T-helper 17 cell (primary cell): ENCODE measurements at places on chromosomes 2 and 18.

DNA sequence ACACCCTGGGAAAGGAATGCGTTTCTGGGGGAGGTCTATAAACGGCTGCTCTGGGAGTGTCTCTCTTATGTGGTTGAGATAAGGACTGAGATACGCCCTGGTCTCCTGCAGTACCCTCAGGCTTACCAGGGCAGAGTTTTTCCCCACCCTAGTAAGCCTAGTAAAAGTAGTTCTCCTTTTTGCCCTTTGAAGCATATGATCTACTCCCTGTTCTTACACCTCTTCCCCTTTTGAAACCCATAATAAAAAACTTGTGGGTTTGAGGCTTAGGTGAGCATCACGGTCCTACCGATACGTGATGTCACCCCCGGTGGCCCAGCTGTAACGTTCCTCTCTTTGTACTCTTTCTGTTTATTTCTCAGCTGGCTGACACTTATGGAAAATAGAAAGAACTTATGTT is 97.4 kb downstream of the FSIP2 start:
- DNase-seq: no peak
- H3K27ac ChIP-seq: no peak overlapping the region
- H3K4me1 ChIP-seq: no peaks in the 10 kb centered on the region
- no peaks in the 10 kb centered on the region for H3K27me3 ChIP-seq

- no peak for DNase-seq
- no peaks in the 10 kb centered on the region for H3K27me3 ChIP-seq
- H3K36me3 ChIP-seq: no peaks in the 10 kb centered on the region
Observed at GRCh38 chr2:185859506-185859905, 120.9 kb downstream of the FSIP2 start.

DNA sequence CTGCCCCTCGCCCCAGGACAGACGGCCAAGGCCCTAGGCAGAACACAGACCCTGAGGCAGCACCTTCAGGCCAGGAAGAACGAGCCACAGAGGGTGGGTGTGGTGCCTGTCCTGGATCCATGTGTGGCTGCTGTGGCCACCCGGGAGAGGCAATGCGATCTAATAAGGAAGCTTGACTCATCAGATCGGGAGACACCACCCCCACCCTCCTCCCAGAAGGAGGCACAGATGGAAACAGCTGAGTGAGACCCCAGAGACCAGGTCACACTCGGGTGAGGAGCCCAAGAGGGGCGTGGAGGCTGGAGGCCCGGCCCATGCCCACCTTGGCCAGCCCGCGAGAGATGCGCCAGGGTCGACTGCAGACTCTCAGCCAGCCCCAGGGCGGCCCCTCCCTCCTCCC is 20.3 kb downstream of the KCNG2 start:
- peaks cover 29% of the 10 kb centered on the region for H3K27me3 ChIP-seq
- no peak for DNase-seq

DNA sequence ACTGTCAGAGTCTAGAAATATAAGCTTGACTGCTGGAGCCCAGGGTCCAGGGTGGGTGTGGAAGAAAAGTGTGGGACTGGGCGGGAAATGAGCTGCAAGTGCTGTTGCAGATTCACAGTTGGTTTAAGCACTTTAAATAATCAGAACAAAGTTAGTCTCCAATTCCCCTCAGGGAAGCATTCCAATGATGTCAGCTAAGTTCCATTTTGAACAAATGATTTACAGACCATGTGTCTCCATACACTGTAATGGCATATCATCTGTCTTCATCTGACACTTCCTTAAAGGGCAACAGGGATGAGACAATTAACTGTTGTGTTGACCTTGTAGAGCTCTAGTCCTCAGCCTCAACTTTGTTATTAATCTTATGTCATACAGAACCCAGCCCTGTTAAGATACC is 31.5 kb upstream of the REG3A start:
- no peak for DNase-seq
- no peaks in the 10 kb centered on the region for H3K27me3 ChIP-seq
- H3K36me3 ChIP-seq: no peaks in the 10 kb centered on the region
- no peak overlapping the region for H3K27ac ChIP-seq

- no peaks in the 10 kb centered on the region for H3K4me1 ChIP-seq
Observed at GRCh38 chr18:66252703-66253102, 351.2 kb downstream of the CDH19 start.

DNA sequence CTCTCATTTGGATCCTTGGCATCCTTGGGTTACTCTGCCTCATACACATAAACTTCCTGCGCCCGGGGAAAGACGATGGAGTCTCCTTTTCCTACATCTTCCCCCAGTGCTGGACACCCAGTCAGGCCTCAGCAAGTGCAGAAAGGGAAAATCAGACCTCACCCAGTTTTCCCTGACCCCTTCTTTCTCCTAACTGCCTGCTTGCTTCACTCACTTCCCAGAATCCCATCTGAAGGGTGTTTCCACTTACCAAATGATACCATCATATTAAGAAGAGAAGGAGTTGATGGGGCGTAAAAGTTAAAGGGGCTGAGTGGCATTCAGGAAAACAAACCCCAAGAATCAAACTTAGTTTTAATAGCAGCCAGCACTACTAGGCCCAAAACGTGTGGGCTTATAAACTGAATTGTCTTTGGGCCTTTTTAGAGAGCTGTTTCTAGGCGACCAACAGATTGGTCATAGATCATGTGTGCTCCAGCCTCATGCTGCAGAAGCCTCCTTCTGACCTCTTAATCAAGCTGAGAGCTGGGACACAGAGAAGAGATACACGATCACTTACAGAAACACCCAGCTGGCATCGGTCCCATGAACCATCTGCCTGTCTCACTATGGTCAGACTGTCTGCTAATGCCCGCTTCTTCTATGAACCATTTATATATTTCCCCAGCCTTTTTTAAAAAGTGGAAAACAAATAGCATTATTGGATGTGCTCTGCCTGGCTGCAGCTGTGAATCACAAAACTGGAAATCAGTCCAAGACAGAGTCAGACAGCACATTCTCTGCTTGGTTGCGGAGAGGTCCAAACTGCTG is 165.7 kb upstream of the SLC14A2 start:
- H3K27me3 ChIP-seq: peaks cover 42% of the 10 kb centered on the region
- DNase-seq: no peak
- H3K36me3 ChIP-seq: no peaks in the 10 kb centered on the region
- H3K27ac ChIP-seq: no peak overlapping the region

GRCh38 chr2:134231965-134232340 is 21.9 kb upstream of the MGAT5 start:
- peaks cover 68% of the 10 kb centered on the region for H3K4me1 ChIP-seq
- H3K36me3 ChIP-seq: peaks cover 5% of the 10 kb centered on the region
- H3K4me3 ChIP-seq: peak overlapping the region; percentile 36
- H3K27ac ChIP-seq: peak overlapping the region; percentile 91
- H3K27me3 ChIP-seq: no peaks in the 10 kb centered on the region
- DNase-seq: no peak

DNA sequence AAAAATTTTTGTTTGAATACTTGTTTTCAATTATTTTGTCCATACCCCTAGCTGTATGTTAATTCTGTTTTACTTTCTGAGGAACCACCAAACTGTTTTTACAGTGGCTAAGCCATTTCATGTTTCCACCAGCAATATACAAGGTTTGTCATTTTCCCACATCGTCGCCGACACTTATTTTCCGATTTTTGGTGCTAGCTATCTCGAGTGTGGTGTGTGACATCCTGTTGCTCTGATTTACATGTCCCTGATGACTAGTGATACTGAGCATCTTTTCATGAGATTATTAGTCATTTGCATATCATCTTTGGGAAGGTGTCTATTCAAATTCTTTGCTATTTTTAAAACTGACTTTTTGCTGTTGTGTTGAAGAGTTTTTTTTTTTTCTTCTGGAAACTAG is 7.2 kb upstream of the GPC1 start:
- peaks cover 10% of the 10 kb centered on the region for H3K27me3 ChIP-seq
- no peak for DNase-seq
- no peak overlapping the region for H3K27ac ChIP-seq
- no peaks in the 10 kb centered on the region for H3K4me1 ChIP-seq

DNA sequence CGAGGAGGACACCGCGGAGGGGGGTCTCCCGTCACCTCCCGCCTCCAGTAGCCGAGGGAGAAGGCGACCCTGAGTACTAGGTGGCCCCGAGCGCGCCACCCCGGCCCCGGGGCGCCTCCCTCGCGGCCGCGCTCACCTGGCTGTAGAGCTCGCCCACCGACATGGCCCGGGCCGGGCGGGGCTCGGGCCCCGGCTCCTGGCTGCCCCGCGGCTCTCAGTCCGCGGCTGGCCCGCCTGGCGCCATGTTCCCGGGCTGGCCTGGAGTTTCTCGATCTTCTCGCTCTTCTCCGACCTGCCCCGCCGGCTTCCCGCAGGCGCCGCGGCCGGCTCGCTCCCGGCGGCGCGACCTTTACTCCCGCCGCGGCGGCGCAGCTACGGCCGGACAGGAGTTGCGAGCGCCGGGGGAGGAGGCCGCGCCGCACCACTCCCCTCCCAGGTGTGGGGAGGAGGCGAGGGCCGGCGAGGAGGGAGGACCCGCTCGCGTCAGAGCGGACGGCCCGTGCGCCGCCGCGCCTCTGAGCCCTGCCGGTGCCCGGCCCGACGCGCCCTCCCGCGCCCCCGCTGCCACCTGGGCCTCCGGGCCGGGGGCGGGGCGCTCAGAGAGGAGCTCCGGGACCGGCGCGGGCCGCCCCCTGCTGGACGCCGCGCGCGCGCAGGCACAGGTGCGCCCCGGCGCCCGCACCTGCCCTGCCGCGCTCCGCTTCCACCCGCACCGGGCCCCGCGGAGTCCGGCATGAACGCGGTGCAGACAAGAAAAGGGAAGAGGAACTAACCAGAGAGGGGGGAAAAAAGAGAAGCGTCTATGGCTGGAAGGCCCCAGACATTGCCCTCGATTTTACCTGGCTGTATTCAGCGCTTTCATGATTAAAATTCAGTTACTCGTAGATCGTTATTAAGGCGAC is at the start of gene MYO5B:
Gene MYO5B (minus strand): TSS at position 517 of the 902 bp plus-strand sequence. CDS start 354 bp downstream, at position 163.
- peaks cover 7% of the 10 kb centered on the region for H3K36me3 ChIP-seq
- peaks cover 10% of the 10 kb centered on the region for H3K4me1 ChIP-seq
- peak within 1 kb of the TSS; percentile 77 for H3K4me3 ChIP-seq
- no peak for DNase-seq

GRCh38 chr2:35343135-35343534 is 1012.4 kb upstream of the CRIM1 start:
- no peaks in the 10 kb centered on the region for H3K4me1 ChIP-seq
- no peak for DNase-seq
- H3K36me3 ChIP-seq: no peaks in the 10 kb centered on the region
- no peak overlapping the region for H3K27ac ChIP-seq

DNA sequence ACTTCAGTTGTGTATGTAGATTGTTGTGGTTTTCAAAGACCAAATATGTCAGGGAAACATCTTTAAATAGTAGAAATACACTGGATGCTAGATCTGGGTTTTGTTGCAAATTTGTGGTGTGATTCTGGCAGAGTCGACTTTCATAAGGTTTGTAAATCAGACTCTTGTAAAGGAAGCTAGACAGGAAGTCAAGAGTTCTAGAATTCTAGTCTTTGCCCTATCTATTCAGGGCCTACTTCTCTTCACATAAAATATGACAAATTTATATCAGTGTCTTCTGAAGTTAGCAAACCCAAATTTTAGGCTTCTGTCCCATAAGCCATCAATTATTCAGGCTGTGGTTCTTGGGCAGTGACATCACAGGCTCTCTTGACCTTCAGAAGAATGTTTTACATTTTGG is 1579.2 kb upstream of the PIK3C3 start:
- no peak overlapping the region for H3K27ac ChIP-seq
- H3K36me3 ChIP-seq: no peaks in the 10 kb centered on the region
- no peak overlapping the region for H3K4me3 ChIP-seq

DNA sequence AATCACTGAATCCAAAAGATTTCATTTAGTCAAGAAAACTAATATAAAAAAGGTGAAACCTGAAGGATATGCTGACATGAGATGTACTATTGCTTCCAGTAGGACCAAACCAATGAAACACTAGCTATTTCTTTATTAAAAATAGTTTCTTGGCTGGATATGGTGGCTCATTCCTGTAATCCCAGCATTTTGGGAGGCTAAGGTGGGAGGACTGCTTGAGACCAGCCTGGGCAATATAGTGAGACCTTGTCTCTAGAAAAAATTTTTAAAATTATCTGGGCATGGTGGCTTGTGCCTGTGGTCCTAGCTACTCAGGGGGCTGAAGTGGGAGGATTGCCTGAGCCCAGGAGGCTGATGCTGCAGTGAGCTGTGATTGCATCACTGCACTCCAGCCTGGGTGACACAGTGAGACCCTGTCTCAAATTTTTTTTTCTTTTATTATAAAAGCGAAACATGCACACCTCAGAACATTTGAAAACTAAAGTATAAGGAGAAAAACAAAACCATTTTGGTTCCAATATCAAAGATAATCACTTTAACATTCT is 266.2 kb downstream of the TGIF1 start:
- H3K27ac ChIP-seq: no peak overlapping the region
- H3K4me1 ChIP-seq: peaks cover 5% of the 10 kb centered on the region
- no peak for DNase-seq
- H3K27me3 ChIP-seq: peaks cover 35% of the 10 kb centered on the region

GRCh38 chr2:54416166-54416813 is 39.8 kb upstream of the SPTBN1 start:
- H3K4me1 ChIP-seq: peaks cover 2% of the 10 kb centered on the region
- H3K4me3 ChIP-seq: no peak overlapping the region
- H3K27me3 ChIP-seq: peaks cover 26% of the 10 kb centered on the region
- no peak overlapping the region for H3K27ac ChIP-seq
- peaks cover 4% of the 10 kb centered on the region for H3K36me3 ChIP-seq

GRCh38 chr2:18814387-18814786 is 225.0 kb upstream of the NT5C1B start:
- no peaks in the 10 kb centered on the region for H3K27me3 ChIP-seq
- peaks cover 2% of the 10 kb centered on the region for H3K36me3 ChIP-seq

- peaks cover 15% of the 10 kb centered on the region for H3K4me1 ChIP-seq
- no peaks in the 10 kb centered on the region for H3K27me3 ChIP-seq
- H3K27ac ChIP-seq: no peak overlapping the region
- no peak overlapping the region for H3K4me3 ChIP-seq
- peaks cover 7% of the 10 kb centered on the region for H3K36me3 ChIP-seq
Observed at GRCh38 chr2:218582076-218582475, 13.4 kb downstream of the CNOT9 start.

GRCh38 chr18:7524786-7525185 is 42.3 kb upstream of the PTPRM start:
- H3K27me3 ChIP-seq: no peaks in the 10 kb centered on the region
- no peak overlapping the region for H3K4me3 ChIP-seq
- no peak overlapping the region for H3K27ac ChIP-seq
- no peaks in the 10 kb centered on the region for H3K4me1 ChIP-seq

- H3K27ac ChIP-seq: no peak overlapping the region
- peaks cover 2% of the 10 kb centered on the region for H3K36me3 ChIP-seq
- peaks cover 16% of the 10 kb centered on the region for H3K27me3 ChIP-seq
- DNase-seq: no peak
Observed at GRCh38 chr2:9380702-9381628, 42.4 kb downstream of the ITGB1BP1 start.

DNA sequence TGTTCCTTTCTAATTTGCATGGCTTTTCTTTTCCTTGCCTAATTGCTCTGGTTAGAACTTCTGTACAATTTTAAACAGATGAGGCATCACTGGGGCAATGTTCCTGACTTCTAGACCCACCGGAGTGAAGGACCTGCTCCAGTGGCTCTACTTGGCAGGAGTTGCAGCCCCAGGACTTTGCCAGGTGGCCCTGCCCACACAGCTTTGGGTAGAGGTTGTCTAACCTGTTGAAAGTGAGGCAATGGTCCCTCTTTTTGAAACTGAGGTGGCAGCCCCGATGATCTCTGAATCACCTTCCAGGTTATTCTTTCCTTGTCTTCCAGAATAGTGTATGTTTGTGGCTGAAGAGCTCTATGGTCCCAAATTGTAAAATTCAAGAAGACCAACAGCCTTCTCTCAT is 29.9 kb upstream of the ZNF512 start:
- no peaks in the 10 kb centered on the region for H3K4me1 ChIP-seq
- H3K27me3 ChIP-seq: peaks cover 12% of the 10 kb centered on the region
- H3K4me3 ChIP-seq: no peak overlapping the region
- no peak for DNase-seq
- no peaks in the 10 kb centered on the region for H3K36me3 ChIP-seq

GRCh38 chr18:50142441-50143120 is 52.4 kb downstream of the MYO5B start:
- H3K4me1 ChIP-seq: no peaks in the 10 kb centered on the region
- peaks cover 2% of the 10 kb centered on the region for H3K36me3 ChIP-seq
- no peak overlapping the region for H3K4me3 ChIP-seq
- H3K27ac ChIP-seq: no peak overlapping the region
